ENCODE measurements at places on chromosomes 5 and 9. TPM values are rescaled to one million over a fixed set of nuclear protein-coding genes. Genes with fewer than 3 reads are reported as not detected.

GRCh38 chr5:6710551-6711318 is 2.5 kb upstream of the TENT4A start:
- peak; percentile 31 for DNase-seq

SHC3 gene
- 12.9 TPM for total RNA-seq

DNA sequence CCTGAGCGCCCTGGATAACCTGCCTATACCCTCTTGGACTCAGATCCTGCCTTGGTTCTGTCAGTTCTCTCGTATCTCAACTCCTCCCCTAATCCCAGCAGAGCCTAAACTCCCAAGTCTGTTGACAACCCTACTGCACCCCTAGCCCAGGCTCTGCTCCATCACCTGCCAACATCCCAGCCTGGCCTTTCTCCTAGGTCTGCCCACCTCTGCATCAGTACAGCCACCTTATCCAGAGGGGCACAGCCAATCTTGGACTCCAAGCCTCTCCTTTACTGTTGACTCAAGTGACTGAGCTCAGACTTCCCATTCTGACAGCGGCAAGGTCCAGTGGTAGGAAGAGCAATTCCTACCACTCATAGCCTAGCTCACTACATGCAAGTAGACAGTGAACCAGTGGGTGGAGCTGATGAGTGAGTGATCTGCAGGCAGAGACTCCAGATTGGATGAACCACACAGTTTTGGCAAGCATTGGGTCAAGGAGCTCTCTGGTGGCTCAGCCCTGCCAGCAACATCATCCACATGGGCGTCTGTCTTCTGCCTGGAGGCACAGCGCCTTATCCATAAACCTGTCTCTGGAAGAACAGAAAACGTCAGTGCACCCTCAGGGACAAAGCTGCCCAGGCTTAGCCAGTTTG is 26.5 kb downstream of the TRMO start:
- DNase-seq: no peak

GRCh38 chr5:178110-178509 is 13.2 kb upstream of the LRRC14B start:
- DNase-seq: no peak

DNA sequence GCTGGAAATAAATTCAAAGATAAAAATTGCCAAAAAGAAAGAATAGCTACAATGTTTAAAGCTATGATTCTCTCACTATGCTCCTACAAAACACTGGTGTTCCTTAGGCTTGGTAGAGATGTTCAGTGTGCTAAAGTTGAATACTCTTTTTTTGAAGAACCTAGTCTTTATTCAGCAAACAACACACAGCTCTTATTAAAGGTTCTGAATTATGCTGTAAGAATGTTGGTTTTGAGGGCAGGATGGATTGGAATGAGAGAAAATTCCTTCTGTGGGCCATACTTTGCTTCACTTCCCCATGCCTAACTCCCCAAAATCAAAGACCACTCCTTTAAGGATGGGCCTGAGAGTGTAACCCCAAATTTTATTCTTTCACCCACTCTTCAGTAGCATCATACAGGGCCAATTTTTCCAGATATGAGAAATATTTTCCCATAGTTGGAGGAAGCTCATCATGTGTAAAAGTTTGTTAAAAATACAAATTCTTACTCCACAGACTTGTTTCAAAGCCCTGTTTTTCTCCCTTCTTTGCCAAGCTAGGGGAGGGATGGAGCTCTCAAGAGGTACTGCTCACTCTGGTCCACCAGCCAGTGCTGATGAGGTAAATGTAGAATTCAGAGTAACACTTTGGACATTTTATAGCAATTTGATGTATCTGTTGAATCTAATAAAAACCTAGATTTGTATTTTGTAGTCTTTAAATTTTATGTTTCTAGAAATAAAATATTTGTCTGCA is 99.3 kb downstream of the GDNF start:
- DNase-seq: no peak

DNA sequence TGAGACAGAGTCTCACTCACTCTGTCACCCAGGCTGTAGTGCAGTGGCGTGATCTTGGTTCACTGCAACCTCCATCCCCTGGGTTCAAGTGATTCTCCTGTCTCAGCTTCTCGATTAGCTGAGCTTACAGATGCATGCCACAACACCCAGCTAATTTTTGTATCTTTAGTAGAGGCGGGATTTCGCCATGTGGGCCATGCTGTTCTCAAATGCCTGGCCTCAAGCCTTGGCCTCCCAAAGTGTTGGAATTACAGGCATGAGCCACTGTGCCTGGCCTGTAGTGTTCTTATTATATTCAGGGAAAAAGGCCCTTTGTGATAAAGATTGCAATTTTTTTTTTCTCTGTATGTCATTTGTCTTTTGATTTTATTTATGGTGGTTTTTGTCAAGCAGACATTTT is 24.0 kb upstream of the MCCC2 start:
- DNase-seq: no peak

- no peak for DNase-seq
These were observed 169.7 kb downstream of the C9orf50 start for GRCh38 chr9:129451089-129451656.

- DNase-seq: no peak
These were observed 245.4 kb downstream of the RAB3C start for GRCh38 chr5:58828258-58828657.

- no peak for DNase-seq
These were observed 93.9 kb downstream of the SCAI start for GRCh38 chr9:125049212-125050049.

SLC22A4 gene
- total RNA-seq: 1.8 TPM

- no peak for DNase-seq
These were observed 11.4 kb upstream of the TEX48 start for GRCh38 chr9:114693248-114693855.

- no peak for DNase-seq
These were observed 9.7 kb downstream of the ANGPTL2 start for GRCh38 chr9:127112735-127113161.

CACNA1B gene
- 0.29 TPM for total RNA-seq

FUBP3 gene
- total RNA-seq: 39.7 TPM

DNA sequence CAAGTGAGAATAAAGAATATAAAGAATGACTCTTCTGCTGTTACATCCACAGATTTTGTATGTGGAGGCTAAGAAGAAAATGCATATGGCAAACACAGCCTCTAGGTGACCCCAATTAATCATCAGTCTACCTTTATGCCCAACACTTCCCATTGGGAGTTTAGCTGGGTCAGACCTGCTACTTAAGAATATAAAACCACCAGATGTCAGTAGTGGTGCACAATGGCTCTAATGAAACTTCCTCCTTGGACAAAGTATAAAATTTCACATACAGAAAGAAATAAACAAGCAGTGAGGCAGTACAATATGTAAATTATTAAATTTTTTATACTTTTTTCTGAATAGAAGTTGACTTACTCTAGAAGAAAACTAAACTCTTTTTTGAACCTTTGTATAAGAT is 539.9 kb downstream of the BRINP1 start:
- DNase-seq: no peak

SVEP1 gene
- 88.1 TPM for total RNA-seq

DNA sequence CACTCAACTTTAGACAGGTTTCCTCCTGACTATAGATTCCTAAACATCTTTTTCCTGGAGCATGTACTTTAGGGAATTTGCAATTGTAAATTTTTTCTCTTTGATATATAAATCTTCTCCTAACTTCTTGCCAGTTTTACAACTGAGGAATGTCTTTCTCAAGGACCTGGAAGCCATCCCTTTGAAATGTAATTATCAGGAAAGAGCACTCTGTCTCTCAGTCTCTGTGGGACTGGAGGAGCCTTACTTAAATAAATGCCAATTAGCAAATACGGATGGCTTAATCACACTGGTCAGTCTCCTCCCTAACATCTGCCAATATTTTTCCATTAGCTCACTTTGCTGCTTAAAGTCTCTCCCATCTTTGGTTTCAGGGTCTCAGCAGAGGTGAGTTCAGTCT is 344.3 kb upstream of the ARRDC3 start:
- DNase-seq: no peak

DNA sequence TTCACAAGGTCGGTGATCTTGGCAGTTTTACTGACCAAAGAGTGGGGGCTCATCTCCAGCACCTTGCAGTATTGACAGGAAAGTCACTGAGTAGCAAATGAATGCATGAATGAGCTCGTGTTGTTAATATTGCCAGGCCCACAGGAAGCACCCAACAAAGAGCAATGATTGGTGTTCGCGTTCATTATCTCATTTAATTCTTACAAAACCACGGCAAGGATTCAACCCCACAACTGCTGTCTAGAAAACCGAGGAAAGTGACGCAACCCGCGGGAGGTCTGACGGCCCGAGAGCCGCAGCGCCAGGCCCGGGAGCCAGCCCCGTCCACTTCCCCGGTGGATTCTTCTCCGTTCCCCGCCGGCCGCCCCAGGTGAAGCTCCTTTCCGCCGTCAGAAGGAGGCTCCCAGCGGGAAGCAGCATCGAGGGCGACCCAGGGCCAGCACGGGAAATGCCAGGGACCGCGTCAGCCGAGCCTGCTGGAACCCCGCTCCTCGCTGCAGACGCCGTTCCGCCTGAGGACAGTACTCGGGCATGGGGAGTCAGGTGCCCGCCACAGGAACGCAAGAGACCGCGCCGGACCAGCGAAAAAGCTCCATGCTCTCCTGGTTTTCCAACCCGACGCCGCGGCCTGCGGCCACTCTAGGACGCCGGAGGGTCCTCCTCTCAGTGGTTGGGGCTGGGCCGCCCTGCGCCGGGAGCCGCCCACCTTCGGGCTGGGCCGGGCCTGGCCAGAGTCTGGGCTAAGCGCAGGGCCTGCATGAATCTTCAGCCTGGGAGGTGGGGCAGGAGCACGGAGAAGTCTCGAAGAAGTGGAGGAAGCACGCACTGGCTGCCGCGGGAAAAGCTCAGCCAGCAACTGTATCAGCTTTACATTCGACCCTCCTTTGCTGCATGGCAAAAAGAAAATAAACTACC is 19.8 kb upstream of the FER start:
- DNase-seq: peak; percentile 96

DNA sequence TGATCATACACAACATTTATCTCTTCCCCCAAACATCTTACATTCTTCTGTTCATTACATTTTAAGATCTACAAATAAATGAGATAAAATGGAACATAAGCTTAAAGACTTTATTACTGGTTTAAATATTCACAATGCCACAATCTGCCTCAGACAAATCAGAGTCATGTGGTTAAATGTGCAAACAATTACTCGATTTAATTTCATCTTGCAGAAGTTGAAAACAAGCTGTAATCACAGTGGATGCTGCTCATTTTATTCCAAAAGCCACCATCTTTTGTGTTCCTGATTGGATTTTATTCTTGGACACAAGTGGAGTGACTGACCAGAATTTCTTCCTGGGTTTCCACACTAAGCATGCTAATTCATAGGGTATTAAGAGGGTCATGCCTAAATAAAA is 33.2 kb downstream of the SPOCK1 start:
- no peak for DNase-seq

DNA sequence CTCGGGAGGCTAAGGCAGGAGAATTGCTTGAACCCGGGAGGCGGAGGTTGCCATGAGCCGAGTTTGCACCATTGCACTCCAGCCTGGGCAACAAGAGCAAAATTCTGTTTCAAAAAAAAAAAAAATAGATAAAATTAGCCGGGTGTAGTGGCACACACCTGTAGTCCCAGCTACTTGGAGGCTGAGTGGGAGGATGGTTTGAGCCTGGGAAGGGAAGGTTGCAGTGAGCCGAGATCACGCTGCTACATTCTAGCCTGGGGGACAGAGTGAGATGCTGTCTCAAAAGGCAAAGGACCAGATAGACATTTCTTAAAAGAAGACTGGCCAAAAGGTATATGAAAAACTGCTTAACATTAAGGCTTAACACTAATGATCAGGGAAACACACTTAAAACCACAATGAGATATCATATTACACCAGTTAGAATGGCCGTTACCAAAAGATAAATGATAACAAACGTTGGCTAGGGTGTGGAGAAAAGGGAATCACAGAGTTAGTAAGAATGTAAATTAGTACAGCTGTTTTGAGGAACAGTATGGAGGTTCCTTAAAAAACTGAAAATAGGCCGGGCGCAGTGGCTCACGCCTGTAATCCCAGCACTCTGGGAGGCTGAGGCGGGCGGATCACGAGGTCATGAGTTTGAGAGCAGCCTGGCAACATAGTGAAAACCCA is 10.1 kb upstream of the MARVELD2 start:
- DNase-seq: no peak

LEAP2 gene
- total RNA-seq: 0.69 TPM

ANKRD31 gene
- 0.14 TPM for total RNA-seq

- DNase-seq: no peak
These were observed 160.9 kb upstream of the CCNG1 start for GRCh38 chr5:163276466-163276865.

GRCh38 chr9:95788521-95788991 is 86.9 kb upstream of the ERCC6L2 start:
- no peak for DNase-seq

GRXCR2 gene
- total RNA-seq: not detected

DNA sequence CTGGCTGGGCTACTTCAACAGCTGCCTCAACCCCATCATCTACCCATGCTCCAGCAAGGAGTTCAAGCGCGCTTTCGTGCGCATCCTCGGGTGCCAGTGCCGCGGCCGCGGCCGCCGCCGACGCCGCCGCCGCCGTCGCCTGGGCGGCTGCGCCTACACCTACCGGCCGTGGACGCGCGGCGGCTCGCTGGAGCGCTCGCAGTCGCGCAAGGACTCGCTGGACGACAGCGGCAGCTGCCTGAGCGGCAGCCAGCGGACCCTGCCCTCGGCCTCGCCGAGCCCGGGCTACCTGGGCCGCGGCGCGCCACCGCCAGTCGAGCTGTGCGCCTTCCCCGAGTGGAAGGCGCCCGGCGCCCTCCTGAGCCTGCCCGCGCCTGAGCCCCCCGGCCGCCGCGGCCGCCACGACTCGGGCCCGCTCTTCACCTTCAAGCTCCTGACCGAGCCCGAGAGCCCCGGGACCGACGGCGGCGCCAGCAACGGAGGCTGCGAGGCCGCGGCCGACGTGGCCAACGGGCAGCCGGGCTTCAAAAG is 36.9 kb upstream of the TTC1 start:
- peak; percentile 71 for DNase-seq

DNA sequence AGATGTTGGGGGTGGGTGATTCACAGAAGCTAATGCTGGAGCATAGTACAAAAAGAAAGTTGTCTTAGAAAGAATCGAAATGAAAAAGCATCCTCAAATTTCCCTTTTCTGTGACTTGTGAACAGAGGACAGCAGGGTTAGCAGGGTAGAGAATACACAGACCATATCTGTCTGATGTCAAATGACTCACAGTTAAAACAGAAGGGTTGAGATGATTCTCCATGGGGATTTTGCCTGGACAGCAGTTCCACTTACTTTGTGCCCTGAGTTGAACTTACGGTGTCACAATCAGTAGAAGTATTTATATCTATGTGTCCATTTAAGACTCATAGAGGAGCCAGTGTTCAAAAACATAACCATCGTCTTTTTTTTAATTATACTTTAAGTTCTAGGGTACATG is 801.6 kb downstream of the KCTD16 start:
- DNase-seq: no peak

- DNase-seq: no peak
These were observed 95.1 kb downstream of the BRINP1 start for GRCh38 chr9:119273984-119274665.

DNA sequence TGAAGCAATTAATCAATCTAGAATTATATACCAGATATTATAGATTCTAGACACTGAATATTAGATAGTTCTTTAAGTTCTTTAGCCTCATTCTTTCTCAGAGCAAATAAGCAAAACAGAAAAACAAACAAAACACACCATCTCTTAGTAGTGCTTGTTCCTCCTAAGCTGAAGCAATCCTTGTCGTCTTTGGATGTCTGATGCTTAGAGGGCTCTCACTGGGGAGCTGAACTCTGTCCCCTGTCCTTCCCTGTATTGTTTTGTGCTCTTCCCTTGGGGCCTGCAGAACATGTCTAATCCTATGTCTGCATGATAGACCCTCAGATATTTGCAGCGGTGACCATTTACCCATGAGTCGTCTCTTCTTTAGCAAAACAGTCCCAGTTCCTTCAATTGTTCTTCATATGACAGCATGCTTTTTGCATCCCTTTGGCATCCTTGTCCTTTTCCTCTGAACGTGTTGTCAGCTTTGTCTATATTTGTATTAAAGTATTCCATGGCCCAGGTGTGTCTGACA is 114.3 kb downstream of the ARHGEF28 start:
- DNase-seq: no peak

Data from upper lobe of right lung (tissue), 1 donor.